ENCODE measurements at places on chromosomes 4 and X. TPM values are rescaled to one million over a fixed set of nuclear protein-coding genes. Genes with fewer than 3 reads are reported as not detected.

DNA sequence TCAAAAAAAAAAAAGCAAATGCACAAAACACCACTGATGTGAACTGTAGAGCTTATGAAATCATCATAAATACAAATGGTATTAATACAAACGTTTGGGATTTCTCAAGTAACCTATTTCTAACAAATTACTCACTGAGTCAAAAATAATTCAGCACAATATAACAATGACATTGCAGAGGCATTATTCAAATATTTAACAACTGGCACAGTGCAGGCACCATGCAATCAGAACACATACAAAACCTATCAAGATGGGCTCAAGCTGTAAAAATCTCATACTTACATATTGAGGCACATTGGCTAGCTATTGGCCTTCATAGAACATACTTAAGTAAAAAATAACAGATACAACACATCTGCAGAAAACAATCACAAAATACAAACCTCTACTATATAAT is 81.1 kb downstream of the LRBA start:
- no peak overlapping the region for H3K27ac ChIP-seq
- no peaks in the 10 kb centered on the region for H3K27me3 ChIP-seq
- peaks cover 2% of the 10 kb centered on the region for H3K36me3 ChIP-seq
- no peak overlapping the region for H3K4me3 ChIP-seq
- DNase-seq: no peak

- H3K27ac ChIP-seq: no peak overlapping the region
- no peak overlapping the region for H3K4me3 ChIP-seq
- DNase-seq: no peak
These were observed 18.3 kb downstream of the MAGED2 start for GRCh38 chrX:54825716-54826438.

CT45A9 gene
- not detected for total RNA-seq

- H3K27me3 ChIP-seq: peaks cover 6% of the 10 kb centered on the region
- H3K4me1 ChIP-seq: no peaks in the 10 kb centered on the region
- H3K36me3 ChIP-seq: no peaks in the 10 kb centered on the region
- H3K4me3 ChIP-seq: no peak overlapping the region
- no peak for DNase-seq
These were observed 139.6 kb downstream of the UNC5C start for GRCh38 chr4:95409127-95409526.

- no peak overlapping the region for H3K4me3 ChIP-seq
- H3K36me3 ChIP-seq: no peaks in the 10 kb centered on the region
- peaks cover 5% of the 10 kb centered on the region for H3K4me1 ChIP-seq
- no peaks in the 10 kb centered on the region for H3K27me3 ChIP-seq
- no peak for DNase-seq
- no peak overlapping the region for H3K27ac ChIP-seq
These were observed 176.9 kb upstream of the SCML1 start for GRCh38 chrX:17560385-17560784.

DNA sequence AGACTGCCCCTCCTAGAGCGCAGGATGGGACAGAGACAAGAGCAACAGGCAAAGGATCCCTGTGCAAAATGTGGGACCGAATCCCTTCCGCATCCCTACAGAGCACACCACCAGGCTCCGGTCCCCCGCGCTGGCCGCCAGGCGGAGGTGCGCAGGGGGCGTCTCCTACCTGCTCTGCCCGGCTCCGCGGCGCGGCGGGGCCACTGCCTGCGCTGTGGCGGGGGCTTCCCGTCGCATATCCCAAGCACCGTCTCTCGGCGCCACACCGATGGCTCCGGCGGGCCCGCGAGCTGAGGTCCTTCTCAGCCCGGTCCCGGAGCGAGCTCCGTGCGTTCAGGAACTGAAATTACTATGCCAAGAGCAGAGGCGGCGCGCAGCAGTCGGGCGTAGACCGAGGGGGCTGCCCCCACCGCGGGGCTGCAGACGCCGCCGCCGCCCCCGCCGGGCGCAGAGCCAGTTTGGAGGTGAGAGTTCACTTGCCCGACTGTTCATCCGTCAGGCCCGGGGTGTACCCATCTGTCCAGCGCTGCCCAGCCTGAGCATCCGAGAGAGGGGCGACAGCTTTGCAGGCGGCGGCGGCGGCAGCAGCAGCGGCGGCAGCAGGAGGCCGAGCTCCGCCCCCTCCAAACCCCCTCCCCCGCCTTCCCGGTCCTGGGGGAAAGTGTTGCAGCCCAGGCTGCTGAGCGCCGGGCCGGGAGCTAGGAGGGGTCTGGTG is at the start of gene GPRIN3:
TSS of gene GPRIN3 (minus strand) at position 355 of the 715 bp plus-strand sequence. CDS start 57,690 bp downstream, outside the sequence.
- peaks cover 40% of the 10 kb centered on the region for H3K36me3 ChIP-seq
- peaks cover 52% of the 10 kb centered on the region for H3K4me1 ChIP-seq
- DNase-seq: peak; percentile 61
- peak within 1 kb of the TSS; percentile 84 for H3K27ac ChIP-seq
- peak within 1 kb of the TSS; percentile 90 for H3K4me3 ChIP-seq
- no peaks in the 10 kb centered on the region for H3K27me3 ChIP-seq

TRAM1L1 gene
- total RNA-seq: not detected

DNA sequence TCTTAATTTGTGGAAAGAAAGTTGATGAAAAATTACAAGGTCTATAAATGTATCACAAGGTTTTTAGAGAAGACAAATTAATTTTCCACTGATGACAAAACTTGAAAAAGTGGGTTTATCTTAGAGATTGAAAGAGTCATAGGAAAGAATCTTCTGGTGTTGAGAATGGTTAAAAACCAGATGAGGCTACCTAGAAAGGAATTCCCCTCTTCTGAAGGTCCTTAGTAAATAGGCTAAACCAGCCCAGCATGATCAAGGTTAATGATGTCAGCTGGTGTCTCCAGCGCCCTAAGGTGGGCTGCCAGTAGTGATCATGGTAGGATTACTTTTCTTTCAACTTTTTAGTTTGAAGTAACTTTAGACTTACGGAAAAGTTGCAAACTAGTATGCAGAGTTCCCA is 71.8 kb upstream of the PGRMC2 start:
- no peak overlapping the region for H3K4me3 ChIP-seq
- no peak for DNase-seq
- H3K27me3 ChIP-seq: no peaks in the 10 kb centered on the region
- no peaks in the 10 kb centered on the region for H3K36me3 ChIP-seq
- no peaks in the 10 kb centered on the region for H3K4me1 ChIP-seq

DNA sequence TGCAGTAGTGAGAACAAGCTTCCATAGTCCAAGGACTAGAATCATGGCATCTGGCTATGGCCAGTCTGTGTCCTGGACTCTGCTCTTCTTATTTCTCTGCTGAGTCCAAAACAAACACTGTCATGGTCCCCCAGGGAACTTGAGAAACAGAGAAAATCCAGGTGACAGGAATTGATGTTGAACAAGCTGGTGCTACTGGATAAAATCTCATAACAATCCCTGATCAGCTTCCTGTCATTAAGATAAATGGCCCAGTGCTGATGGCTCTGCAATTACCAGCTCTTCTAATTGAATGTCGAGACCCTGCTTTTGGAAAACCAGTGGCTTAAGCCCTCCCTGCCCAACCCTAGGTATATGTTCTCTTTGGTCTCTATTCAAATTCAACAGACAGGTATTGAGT is 58.8 kb upstream of the ARHGAP36 start:
- H3K27me3 ChIP-seq: no peaks in the 10 kb centered on the region
- no peak overlapping the region for H3K4me3 ChIP-seq
- no peaks in the 10 kb centered on the region for H3K36me3 ChIP-seq
- no peak for DNase-seq
- no peaks in the 10 kb centered on the region for H3K4me1 ChIP-seq

PDZD4 gene
- 0.16 TPM for total RNA-seq

- no peaks in the 10 kb centered on the region for H3K27me3 ChIP-seq
- no peak for DNase-seq
- no peaks in the 10 kb centered on the region for H3K36me3 ChIP-seq
These were observed 2.2 kb upstream of the FMR1NB start for GRCh38 chrX:147978931-147979330.

- H3K4me3 ChIP-seq: no peak overlapping the region
- H3K27me3 ChIP-seq: peaks cover 14% of the 10 kb centered on the region
- peaks cover 3% of the 10 kb centered on the region for H3K4me1 ChIP-seq
These were observed 3.2 kb upstream of the ENPEP start for GRCh38 chr4:110472583-110473329.

PLK4 gene
- total RNA-seq: 65.9 TPM

KDR gene
- total RNA-seq: not detected

DNA sequence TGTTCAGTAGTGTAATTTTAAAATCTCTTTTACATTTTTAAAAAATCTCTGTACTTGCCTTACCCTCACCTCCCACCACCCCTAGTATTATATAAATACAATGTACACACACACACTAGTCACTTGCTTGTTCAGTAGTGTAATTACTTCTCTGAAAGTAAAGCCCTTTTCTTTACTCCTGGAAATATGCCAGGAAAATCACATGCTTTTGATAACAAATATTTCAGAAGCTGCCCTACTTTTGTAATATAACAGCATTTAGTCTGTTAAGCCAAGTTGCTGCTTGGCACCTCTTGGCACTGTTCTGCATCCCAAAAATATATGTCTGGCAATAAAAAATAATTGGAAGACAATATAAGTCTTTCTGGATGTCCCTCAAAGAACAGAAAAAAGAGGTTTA is 172.8 kb upstream of the APOOL start:
- H3K4me1 ChIP-seq: no peaks in the 10 kb centered on the region
- no peak overlapping the region for H3K4me3 ChIP-seq
- no peaks in the 10 kb centered on the region for H3K27me3 ChIP-seq
- no peak overlapping the region for H3K27ac ChIP-seq

CXorf49 gene
- total RNA-seq: not detected

GRCh38 chrX:39507617-39508299 is 590.0 kb downstream of the BCOR start:
- no peak overlapping the region for H3K27ac ChIP-seq
- no peak overlapping the region for H3K4me3 ChIP-seq
- peaks cover 3% of the 10 kb centered on the region for H3K4me1 ChIP-seq

GRCh38 chr4:18021720-18022571 is at the start of gene LCORL:
Gene LCORL, minus strand, starts transcription at chr4:18021755. Its CDS starts 4 bp downstream, at chr4:18021751.
- DNase-seq: peak; percentile 92
- H3K4me3 ChIP-seq: peak within 1 kb of the TSS; percentile 96
- peak within 1 kb of the TSS; percentile 90 for H3K27ac ChIP-seq

GRCh38 chrX:70289168-70289792 is 447 bp downstream of the PDZD11 start:
- H3K36me3 ChIP-seq: peaks cover 45% of the 10 kb centered on the region
- peak overlapping the region; percentile 94 for H3K4me3 ChIP-seq
- no peaks in the 10 kb centered on the region for H3K27me3 ChIP-seq
- peak overlapping the region; percentile 94 for H3K27ac ChIP-seq
- H3K4me1 ChIP-seq: peaks cover 30% of the 10 kb centered on the region

DNA sequence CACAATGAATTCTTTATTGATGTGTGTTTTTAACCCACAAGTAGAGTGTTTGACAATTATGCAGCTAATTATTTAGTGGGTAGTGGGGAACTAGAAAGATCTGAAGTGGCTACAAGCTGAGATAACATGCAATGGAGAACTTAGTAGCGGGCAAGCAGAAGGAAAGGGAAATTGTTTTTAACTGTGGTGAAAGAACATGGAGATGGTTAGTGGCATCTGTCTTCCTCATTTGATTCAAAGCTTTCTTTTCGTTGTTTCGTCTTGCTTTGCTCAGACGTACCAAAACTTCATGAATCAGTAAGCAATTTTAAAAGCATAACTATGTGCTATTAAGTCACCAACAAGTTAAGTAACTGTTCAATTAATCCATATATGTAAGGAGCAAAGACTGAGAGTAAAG is 169.9 kb downstream of the BANK1 start:
- H3K36me3 ChIP-seq: no peaks in the 10 kb centered on the region
- peaks cover 3% of the 10 kb centered on the region for H3K27me3 ChIP-seq
- no peak overlapping the region for H3K27ac ChIP-seq
- H3K4me1 ChIP-seq: no peaks in the 10 kb centered on the region

CDX4 gene
- not detected for total RNA-seq

FAM3A gene
- total RNA-seq: 31.6 TPM

- H3K27ac ChIP-seq: peak overlapping the region; percentile 80
- DNase-seq: peak; percentile 57
- H3K36me3 ChIP-seq: peaks cover 74% of the 10 kb centered on the region
- H3K4me1 ChIP-seq: peaks cover 54% of the 10 kb centered on the region
- no peaks in the 10 kb centered on the region for H3K27me3 ChIP-seq
- peak overlapping the region; percentile 47 for H3K4me3 ChIP-seq
These were observed 44.9 kb downstream of the JADE1 start for GRCh38 chr4:128854433-128854832.

- H3K4me3 ChIP-seq: no peak overlapping the region
- H3K4me1 ChIP-seq: no peaks in the 10 kb centered on the region
- DNase-seq: no peak
- H3K27me3 ChIP-seq: no peaks in the 10 kb centered on the region
These were observed 114.4 kb downstream of the WDFY3 start for GRCh38 chr4:84852081-84852480.

DNA sequence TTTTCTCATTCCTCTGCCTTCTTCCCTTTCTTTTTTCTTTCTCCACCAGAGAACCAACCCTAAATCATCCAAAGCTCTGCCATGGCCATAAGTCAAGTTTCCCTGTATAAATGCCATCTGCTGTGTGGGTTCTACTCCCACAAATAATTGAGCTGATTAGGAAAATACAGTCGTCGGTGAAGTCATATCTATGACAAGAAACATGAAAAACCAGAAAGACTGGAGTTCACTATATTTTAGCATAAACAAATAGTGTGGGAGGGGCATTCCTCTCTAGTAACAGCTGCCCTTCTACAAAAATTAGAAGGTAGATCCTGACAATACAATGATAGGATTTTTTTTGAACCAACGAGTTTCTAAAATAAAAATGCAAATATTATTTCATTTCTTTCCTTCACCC is 48.8 kb downstream of the SPOCK3 start:
- no peaks in the 10 kb centered on the region for H3K4me1 ChIP-seq
- H3K27me3 ChIP-seq: no peaks in the 10 kb centered on the region
- H3K4me3 ChIP-seq: no peak overlapping the region
- no peak for DNase-seq
- no peak overlapping the region for H3K27ac ChIP-seq

- no peak overlapping the region for H3K27ac ChIP-seq
- DNase-seq: no peak
- H3K36me3 ChIP-seq: no peaks in the 10 kb centered on the region
- H3K4me3 ChIP-seq: no peak overlapping the region
These were observed 494.2 kb upstream of the INTU start for GRCh38 chr4:127138586-127138985.

- H3K4me1 ChIP-seq: peaks cover 74% of the 10 kb centered on the region
- no peak overlapping the region for H3K4me3 ChIP-seq
- peaks cover 56% of the 10 kb centered on the region for H3K36me3 ChIP-seq
- no peak for DNase-seq
- H3K27ac ChIP-seq: no peak overlapping the region
- H3K27me3 ChIP-seq: no peaks in the 10 kb centered on the region
These were observed 32.7 kb downstream of the NFKB1 start for GRCh38 chr4:102533904-102534303.

DNA sequence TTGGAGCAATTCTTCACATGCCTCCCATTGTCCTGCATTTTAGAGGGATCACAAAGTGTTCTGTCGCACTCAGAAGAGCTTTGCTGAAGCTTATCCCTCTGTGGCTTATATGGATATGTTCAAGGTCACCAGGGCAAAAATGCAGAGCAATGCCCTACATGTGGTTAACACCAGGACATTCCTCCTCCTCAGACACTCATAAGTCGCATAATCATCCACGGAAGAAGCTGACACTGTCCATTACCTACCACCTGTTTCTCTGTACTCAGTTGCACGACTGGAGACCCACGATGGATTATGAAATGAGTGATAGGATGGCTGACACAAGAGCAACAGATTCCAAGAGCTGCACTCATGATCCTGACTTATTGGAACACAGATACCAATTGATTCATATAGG is 68.7 kb upstream of the PRDX4 start:
- no peaks in the 10 kb centered on the region for H3K4me1 ChIP-seq
- H3K36me3 ChIP-seq: no peaks in the 10 kb centered on the region
- DNase-seq: no peak
- H3K4me3 ChIP-seq: no peak overlapping the region
- H3K27me3 ChIP-seq: no peaks in the 10 kb centered on the region
- no peak overlapping the region for H3K27ac ChIP-seq

GLUD2 gene
- total RNA-seq: 0.60 TPM

GRCh38 chr4:7764466-7764865 is 175.2 kb downstream of the AFAP1 start:
- peaks cover 18% of the 10 kb centered on the region for H3K4me1 ChIP-seq
- H3K36me3 ChIP-seq: no peaks in the 10 kb centered on the region
- DNase-seq: no peak
- H3K27ac ChIP-seq: no peak overlapping the region
- no peak overlapping the region for H3K4me3 ChIP-seq
